Kidney glomerular epithelial cell (primary cell): ENCODE measurements at places on chromosomes 11 and 22.
A peak's percentile ranks its signal among the peaks of the same experiment; 100 is the strongest.

DNA sequence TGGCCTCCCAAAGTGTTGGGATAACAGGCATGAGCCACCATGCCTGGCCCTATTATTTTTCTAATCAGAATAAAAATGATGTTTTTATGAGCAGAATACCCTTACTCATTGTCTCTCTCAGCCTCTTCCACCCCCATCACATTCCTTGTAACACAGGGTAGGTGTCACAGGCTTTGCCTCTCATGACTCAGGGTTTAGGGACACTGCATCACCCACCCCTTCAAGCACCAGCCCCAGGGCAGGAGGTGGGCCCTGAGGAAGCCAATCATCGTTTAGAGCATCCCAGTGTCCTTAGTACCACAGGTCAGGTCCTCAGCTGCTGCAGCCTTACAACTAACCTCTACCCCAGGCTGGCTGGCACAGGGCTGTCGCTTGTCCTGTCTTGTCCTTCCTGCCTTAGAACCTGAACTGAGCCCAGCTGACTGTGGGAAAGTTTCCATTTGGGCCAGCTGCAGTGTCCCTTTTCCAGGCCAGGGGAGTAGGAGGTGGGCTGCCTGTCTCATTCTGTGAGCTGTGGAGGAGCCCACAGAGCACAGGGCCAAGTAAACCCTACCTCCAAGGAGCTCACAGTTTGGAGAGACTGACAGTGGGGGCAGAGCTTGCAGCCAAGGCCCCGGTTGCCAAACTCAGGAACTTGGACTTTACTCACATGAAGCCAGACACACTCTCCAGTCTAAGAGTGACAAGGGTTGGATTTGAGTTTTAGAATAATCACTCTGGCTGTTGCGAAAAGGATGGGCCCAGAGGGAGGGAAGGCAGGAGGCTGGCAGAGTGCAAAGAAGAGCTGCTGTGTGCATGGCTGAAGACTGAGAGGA lies 19.5 kb upstream of the UVRAG start:
- no peak for DNase-seq

GRCh38 chr11:85076535-85077330 lies 550.4 kb downstream of the DLG2 start:
- no peak for DNase-seq

DNA sequence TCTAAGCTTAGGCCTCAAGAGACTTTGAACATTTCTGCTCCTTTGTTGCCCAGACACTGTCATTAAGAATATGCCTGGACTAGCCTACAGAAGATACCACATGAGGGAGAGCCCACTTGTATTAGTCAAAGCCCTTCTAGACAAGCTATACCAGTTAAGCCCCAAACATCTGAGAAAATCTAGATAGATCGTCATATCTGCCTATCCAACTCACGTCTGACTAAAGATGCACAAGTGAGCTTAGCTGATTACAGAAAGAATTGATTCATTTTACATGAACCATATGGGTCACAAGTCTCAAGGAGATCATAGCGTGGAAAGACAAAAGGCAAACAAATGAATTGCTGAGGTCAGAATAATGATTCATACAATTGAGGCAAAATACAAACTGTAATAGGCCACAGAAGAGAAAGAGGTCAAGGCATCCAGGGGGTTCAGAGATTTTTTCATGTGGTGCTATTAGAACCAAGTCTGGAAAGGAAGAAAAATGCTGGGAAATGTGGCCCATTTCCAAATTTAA lies 1155.5 kb upstream of the TENM4 start:
- no peak for DNase-seq

DNA sequence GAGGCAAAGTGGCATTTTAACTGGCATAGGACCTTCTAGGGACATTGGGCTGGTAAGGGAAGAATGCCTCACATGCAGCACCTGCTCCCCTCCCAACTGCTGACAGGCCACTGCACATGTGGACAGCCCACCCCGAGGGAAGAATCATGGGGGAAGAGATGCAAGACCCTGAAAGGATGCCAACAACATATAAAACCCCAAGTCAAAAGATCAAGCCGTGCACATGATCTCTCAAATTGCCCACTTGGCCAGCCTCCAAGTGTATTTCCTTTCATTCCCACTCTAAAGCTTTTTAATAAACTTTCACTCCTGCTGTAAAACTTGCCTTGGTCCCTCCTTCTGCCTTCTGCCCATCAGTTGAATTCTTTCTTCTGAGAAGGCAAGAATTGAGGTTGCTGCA lies 947.8 kb upstream of the CCDC90B start:
- DNase-seq: no peak

- DNase-seq: no peak
Measured at GRCh38 chr11:129703846-129704245, 111.8 kb upstream of the TMEM45B start.

DNA sequence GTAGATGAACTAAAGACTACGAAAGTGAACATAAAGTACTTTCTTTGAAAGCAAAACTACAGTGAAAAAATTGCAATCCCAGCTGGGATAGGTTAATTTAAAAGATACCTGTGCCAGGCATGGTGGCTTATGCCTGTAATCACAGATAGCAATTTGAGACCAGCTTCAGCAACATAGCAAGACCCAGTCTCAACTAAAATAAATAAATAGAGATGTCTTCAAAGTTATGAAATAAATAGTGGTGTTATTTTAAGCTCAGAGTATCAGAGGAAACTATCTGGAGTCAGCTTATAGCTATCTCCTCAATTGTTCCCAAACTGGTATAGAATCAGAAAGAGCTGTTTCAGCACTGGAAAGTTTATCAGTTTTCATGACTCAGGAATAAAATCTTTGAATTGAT lies 17.3 kb upstream of the MMP13 start:
- DNase-seq: no peak

DNA sequence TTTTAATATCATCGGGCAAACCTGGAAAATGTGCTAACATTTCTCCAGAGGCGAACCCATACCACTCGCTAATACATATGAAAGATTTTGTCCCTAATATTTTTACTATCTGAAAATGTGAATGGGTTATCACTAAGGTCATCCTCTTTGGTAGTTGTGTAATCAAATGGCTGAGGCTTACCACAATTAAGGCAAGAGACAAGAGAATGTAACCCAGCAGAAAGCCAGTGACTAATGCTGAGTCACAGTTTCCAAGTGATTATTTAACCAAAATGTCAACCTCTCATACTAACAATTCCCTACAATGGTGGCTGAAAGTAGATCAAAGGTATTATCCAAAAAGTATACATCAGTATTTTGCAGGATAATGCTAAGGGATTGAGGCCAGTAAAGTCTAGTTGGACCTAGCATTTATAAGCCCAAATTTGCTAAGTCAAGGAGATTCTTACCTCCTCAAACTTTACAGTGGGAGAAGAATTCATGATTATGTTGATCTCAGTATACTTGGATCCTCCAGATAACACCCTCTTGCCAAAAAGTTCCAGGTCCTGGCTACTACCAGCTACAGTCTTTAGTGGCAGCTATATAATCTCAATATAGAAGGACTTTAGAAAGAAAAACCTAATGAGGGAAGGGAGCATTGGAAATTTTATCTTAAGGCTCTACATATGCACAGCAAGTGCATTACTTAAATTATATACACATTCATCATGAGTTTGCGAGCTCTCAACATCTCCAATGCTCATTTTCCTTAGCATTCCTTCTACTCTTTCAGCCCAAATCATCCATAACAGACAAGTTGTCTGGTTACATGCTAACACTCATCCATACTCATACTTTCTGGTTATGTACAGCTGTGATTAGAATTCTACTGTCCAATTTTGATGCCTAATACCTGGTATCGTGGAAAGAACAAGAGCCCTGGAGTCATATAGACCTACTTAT lies 25.4 kb downstream of the SIK3 start:
- peak; percentile 87 for DNase-seq

- no peak for DNase-seq
Measured at GRCh38 chr11:122313581-122313980, 197.6 kb upstream of the BLID start.

DNA sequence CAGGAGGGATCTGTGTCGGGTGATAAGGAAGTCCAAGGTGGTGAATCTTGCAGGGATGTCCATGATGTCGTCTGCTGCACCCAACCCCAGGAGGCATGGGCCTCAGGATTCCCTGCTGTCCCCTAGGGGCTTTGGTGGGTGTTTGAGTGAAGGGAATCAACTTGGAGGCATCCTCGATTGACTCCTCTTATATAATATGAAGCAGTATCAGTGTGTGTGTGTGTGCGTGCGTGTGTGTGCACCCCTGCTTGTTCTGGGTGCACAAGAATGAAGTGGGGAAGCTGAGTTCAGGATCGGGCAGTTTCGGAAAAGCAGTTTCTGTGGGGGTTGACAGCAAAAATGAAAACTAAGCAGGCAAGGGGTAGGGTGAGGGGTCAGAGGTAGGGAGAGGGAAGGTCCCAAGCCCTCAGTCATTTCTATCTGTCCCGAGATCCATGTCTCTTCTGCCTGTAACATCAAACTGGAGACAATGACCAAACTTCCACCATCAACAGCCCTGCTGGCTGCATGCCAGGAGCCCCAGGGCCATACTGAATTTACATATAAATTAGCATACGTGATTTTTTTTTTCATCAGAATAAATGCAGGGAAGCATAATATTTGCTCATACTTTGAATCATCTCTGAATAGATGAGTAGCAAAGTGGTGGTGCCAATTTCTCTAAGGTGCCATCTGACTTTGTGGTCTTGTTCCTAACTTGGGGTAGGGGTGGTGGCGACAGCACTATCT lies 2.0 kb downstream of the NTM start:
- DNase-seq: no peak

GRCh38 chr11:72228844-72229231 lies 4.3 kb downstream of the INPPL1 start:
- no peak for DNase-seq

DNA sequence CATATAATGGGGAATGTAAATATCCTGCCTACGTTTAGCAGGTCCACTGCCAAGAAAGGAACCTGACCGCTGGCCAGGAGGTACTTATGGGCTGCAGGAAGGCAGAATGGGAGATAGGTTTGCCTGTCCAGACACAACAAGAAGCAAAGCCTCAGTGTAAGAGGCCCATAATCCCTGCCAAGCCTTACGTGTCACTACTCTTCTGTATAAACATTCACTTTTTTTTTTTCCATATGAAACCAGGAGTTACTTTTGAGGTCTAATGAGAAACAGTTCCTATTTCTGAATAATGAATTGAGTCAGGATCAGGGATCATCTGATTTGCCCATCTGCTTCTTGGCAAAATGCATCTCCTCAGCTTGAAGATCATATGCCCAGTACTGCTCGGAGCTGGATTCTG lies 230.2 kb downstream of the NTM start:
- no peak for DNase-seq

DNA sequence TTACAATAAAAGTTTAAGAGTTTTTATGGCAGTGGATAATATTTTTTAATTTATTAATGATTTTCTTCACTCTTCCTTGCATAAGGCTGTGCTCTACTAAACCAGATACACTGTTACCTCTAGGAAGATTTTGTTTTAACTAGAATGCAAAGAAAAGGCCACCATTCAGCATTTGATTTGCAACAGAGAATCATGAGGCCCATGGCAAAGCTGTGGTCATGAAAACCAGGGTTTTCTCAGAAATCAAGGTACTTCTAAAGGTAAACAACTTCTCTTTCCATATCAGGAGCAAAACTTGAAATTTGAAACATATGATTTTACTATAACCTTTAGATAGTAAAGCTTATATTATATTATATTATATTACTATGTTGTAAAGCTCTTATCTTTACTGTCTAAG lies 94.4 kb downstream of the FAM76B start:
- no peak for DNase-seq

DNA sequence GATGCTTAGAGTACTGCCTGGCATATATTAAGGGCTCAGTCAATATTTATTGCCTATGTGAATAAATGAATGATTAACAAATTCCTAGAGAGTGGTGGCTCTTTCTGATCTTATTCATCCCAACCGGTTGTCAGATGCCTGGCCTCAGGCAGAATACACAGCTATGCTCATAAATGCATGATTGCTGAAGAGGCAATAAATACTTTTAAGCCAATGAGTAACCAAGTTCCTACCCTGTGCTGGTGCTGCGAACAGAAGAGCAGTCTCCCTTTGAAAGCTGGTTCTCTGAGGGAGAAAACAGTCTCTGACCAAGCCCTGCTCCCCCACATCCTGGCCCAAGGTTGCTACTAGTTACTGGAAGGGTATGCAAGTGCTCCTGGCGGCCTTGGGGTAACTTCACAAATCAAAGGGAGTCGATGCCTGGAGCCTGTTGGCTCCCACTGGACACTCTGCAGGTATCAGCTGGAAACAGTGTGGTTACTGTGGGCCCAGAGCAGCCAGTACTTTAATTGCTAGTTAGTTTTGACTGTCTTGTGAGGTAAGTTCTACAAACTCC lies 2.8 kb downstream of the USH1C start:
- no peak for DNase-seq
